ENCODE measurements at places on chromosomes 5 and 9.

GRCh38 chr5:95241635-95242034, 43.3 kb downstream of the MCTP1 start:
- DNase-seq: no peak

DNA sequence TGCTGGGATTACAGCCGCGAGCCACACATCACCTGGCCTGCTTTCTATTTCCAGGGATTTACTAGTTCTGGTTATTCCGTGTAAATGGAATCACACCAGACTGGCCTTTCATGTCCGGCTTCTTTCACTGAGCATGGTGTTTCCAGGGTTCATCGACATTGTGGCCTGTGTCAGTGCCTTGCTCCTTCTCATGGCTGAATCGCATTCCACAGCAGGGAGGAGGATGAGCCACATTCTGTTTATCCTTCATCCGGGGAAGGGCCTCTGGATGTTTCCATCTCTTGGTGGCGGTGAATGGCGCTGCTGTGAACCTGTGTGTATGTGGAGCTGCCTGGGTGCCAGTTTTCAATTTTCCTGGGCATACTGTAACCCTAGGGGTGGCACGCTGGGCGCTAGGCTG, 58.7 kb upstream of the RNU6ATAC start:
- DNase-seq: no peak

- DNase-seq: no peak
These were observed at the start of gene FLT4 for GRCh38 chr5:180649297-180650039. Gene FLT4, minus strand, starts transcription at chr5:180649600. Its CDS starts 55 bp downstream, at chr5:180649545.

DNA sequence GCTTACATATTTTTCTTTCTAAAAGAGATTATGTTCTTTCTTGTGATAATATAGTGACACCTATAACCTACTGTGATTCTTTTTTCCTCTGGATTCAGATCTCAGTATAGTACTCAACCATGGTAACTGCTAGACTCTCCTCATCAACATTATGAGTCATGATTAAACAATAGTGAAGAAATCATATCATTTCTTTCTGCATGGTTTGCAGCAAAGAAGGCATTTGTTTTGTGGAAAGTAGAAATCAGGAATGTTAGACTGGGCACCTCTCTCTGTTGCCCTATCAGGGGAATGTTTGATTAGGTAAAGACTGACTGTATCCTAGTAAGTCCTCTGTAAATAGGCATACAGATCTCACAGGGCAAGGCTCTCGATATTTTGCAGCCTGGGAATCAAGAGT, 25.6 kb upstream of the SMC2 start:
- DNase-seq: no peak

DNA sequence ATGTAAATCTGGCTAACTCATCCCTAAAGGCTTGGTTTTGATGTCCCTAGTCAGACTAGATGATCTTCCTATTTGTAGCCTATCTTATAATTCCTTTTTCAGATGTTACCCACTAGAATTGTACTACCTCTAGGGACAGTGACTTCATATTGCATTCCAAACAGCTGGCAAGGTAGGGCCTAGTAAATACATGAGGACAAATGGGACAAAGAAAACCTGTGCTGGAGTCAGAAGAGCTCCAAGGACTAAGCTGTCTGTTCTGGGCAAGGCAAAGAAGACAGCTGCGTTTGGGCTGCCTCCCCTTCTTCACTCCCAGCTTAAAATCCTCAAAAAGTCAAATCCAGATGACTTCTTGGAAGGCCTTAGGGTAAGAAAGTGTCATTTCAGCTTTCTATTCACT, 10.0 kb downstream of the DMXL1 start:
- DNase-seq: no peak

GRCh38 chr9:127202461-127203169, 62.0 kb upstream of the GARNL3 start:
- DNase-seq: no peak
